Cortex of kidney (tissue), 1 donor: ENCODE measurements at places on chromosomes 3 and 15.
A peak's percentile ranks its signal among the peaks of the same experiment; 100 is the strongest.

DNA sequence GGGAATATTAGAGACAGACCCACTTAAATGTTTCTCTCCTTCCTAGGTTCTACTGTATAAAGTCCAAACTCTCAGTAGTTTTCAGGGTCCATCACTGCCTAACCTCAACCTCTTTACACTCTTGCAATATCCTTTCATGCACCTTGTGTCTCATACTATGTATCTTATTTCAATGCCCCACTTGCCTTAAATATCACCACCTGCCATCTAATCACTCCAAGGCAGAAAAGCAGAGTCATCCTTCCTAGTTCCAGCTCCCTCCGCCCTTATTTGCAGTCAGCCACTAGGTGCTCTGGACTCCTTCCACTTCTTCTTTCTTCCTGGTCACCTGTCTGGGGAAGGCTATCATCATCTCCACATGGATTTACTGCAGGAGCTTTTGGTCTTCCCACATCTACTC, 322.0 kb downstream of the MFSD1 start:
- no peak for DNase-seq

DNA sequence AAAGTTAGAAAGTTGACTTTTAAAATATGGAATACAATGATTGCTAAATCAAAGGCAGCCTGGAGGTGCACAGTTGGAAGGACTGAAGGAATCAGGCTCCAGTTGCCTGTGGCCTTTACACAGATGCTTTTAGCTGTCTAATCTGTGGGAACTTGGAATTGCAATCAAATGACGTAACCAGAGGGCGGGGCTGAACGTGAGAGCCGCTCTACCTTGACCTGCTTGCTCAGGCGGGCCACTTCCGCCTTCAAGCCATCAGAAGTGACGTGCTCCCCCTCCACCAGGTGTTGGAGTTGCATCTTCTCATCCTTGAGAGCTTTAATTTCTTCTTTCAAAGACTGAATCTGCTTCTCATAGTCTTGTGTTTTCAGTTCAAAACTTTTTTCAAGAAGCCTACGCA, 37.7 kb upstream of the GNB5 start:
- no peak for DNase-seq

DNA sequence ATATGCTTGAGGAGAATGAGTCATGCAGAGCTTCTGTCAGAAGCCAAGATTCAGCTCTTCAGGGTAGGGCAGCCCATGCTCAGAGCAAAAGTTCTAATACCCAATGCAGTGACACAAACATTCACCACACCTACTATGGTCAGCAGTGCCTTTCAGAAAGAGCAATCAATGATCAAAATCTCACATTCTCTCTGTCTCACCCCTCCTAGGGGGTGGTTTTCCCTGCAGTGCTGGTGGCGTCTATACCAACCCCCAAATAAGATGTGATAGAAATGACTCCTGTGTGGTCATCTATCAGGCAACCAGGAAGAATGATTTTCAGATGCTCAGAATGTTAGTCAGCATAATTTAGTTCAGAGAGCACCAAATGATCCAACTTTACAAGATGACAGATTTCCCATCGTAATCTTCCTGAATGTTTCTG, 385.3 kb downstream of the NTRK3 start:
- no peak for DNase-seq

- DNase-seq: no peak
Observed at GRCh38 chr3:132486099-132486498, 68.8 kb downstream of the DNAJC13 start.

DNA sequence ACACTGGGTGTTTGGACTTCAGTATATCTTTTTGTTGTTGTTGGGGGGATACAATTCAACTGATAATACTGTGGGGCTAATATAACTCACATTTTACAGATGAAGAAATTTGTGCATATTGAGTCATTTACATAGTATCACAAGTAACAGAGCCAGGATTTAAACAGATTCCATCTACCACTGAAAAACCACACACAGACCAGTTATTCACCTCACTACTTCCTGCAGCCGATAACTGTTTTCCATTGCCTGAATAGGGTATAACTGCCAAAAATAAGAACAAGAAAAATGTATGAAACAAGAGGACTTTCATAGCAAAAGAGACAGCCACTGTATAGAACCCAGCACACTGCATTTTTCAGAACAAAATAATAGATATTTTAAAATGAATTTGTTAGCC, 215.8 kb upstream of the CNTN6 start:
- DNase-seq: no peak

DNA sequence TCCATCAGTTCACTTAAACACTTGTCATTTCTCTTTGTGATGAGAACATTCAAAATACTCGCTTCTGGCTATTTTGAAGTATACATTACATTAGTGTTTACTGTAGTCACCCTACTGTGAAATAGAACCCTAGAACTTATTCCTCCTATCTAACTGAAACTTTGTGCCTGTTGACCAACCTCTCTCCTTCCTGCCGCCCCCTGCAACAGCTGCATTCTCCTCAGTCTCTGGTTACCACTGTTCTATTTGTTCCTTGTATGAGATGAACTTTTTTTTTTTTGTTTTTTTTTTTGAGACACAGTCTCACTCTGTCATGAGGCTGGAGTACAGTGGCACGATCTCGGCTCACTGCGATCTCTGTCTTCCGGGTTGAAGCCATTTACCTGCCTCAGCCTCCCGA, 2.9 kb downstream of the RAD51 start:
- no peak for DNase-seq

DNA sequence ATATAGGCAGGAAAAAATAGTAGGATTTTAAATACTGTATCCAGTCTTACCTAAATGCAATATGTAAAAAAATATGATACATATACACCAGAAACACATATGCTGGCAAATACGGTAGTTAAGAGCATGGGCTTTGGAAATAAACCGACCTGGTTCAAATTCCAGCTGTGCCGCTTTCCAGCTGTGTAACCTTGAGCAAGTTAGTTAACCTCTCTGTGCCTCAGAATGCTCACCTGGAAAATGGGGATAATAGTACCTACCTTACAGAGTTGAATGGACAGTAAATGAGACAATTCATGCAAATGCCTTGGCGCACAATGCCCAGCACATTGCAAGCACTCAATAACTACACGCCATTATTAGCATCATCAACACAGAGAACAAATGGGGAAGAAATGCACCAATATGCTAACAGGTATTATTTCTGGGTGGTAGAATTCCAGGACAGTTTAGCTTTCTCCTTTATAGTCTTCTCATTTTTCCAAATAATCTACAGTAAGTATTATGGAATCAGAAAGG, 50.6 kb downstream of the SUMF1 start:
- no peak for DNase-seq

DNA sequence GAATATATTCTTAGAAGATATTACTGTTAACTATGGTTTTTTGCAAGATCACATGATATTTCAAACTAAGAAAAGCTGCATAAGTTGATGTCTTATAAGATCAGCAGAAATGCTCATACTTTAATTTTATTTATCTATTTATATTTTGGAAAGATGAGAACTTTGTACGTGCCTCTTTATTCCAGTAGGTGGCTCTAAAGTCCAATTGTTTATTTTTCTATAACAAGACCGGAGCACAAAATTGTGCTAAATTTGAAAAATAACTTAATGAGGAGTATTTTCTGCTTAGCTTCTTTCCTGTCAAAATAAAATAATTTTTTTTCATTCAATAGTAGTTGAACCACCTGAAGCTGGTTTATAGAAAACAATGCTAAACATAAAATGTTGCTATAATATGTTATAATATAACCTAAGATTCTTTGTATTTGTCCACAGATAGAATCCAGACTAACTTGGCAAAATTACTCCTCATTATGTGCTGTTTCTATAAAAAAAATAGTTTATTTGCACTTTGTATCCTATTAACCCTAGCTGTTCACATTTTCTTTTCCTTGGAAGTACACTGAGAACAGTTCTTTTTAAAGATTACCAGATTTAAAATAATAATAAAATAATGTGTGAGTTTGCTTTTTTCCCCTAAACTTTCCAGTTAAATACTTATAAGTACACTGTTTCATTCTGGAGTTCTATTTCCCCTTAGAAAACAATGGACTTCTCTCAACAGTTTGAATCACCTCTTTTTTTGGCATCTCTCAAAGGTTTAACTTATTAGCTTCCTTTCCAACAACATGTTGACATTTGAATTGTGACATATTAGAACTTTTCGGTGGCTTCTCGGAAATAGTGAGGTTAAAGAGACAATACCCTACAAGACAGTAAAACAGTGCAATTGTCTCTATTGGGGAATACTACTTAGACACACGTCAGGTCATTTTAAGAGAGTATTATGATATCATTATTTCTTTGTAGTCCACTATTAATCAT, 530.0 kb downstream of the MECOM start:
- no peak for DNase-seq

DNA sequence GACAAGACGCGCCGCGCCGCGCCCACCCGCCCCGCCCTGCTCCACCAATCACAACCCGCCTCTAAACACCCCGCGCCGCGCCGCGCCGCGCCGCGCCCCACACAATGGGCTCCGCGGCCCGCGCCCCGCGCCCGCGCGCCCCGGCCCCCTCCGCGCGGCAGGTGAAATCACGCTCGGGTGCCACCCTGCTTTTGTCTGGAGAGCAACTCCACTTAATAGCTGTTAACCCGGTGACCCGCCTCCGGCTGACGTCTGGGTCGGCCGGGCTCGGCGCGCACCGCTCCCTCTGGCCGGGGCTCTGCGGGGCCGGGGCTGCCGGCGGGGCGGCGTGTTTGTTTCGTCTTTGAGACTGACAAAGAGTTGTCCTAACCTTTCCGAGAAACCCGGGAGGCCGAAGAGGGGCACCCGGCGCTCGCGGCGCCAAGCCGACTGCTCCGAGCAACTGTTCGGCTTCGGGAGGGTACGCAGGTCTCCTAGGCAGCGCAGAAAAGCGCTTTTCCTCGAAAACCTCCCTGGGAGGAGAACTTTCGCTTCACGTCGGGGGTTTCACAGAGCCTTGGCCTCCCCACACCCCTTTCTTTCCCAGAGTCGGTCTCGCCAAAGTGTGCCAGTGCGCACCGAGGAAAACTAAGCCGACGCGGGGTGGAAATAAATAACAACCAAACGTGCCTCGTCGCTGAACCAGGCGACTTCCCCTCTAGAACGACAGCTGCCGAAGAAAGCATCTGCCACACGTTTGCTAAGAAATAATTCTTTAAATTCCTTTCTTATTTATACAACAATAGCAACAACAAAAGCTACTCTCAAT, 518.4 kb downstream of the FOXP1 start:
- peak; percentile 17 for DNase-seq

GRCh38 chr3:107663266-107663665, 140.5 kb downstream of the BBX start:
- no peak for DNase-seq

- DNase-seq: no peak
Observed at GRCh38 chr15:58701376-58701775, 48.1 kb downstream of the ADAM10 start.

DNA sequence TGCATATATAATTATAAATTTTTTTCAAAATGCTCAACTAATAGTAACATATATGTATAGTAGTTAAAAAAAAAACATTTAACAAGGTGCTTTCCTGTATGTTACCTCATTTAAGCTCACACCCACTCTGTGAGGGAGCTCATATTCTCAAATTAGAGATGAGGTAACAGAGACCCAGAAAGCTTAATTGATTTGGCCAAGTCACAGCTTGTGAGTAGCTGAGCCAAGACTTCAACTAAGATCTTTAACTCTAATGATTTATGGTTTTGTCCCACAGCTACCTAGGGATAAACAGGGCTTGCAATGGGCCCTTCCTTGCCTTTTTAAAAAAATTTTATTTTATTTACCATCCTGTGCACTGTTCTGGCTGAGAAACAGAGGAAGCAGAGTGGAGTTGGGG, 230.0 kb upstream of the GOLIM4 start:
- no peak for DNase-seq

- DNase-seq: no peak
Observed at GRCh38 chr15:49718234-49718633, 97.4 kb downstream of the DTWD1 start.

DNA sequence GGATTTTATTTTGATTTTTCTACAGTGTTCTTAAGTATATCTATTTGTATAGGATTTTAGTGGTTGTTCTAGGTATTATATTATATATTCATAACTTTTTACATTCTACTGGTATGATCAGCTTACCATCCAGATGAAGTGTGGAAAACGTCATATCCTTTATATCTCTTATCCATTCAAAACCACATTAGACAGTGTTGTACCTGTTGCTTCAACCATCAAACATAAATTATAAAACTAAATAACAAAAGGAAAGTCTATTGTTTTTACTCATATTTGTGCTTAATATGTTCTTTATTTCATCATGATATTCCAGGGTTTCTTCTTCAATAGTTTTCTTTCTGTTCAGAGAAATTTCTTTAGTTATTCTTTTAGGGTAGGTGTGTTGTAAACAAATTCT, 191.4 kb downstream of the RPLP1 start:
- no peak for DNase-seq

GRCh38 chr15:33946152-33946551, 22.1 kb upstream of the CHRM5 start:
- no peak for DNase-seq

DNA sequence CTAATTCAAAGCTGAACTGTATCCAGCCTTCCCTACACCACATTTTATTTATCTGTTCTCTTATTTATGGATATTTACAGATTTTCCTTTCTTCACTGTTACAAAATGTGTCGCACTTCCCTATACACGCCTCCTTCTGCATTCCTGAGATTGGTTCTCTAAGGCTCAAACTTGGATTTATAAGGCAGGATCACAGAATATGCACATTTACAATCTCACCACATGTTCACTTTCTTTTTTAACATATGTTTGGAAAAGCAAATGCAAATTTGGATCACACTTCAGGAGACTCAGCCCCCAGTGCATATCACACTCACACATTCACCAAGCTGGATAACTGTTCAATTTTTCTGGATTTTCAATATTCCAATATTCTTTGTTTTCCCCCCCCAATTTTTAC, 31.8 kb upstream of the ARHGEF3 start:
- no peak for DNase-seq

DNA sequence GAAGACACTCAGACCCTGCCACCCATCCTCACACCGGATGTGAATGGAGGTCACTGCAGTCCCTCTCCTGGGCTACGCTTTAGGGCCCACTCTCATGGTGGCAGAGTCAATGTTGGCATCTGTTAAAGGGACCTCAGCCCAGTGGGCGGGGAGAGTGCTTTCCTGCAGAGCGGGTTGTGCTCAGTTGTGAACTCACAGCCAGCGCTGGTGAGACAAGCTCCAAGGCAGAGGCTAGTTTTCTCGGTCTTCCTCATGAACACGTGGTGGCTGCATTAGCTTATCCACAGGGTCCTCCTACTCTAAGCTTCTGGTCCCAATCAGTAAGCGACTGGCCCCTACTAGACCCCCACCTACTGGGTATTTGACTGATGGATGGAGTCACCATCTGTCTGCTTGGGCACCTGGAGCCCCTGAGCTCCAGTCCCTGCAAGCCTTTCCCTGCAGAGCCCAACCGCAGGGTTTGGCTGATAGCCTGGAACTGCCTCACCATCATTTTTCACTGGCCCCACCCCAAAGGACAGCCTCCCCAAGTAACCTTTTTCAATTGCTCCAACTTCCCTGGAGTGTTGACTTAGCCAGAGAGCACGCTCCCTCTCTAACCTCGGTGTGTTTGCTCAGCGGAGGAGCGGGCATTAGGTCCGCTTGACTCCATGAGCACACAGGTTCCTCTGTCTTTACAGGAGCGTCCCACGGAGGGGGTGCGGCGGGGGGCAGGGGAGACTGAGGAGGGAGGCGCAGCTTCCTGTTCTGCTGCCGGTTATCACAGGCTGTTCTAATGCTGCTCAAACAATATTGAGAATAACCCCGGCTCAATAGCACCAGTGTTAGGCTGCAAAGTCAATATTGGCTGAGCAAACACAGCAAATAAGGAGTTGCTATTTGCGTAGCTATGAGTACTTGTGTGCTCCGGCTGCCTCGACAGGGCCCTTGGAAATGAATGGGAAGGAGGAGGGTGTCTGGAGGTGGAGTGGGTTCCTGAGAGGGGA, 141.7 kb downstream of the RPLP1 start:
- no peak for DNase-seq
